ENCODE measurements at places on chromosomes 16 and 17. TPM values are rescaled to one million over a fixed set of nuclear protein-coding genes. Genes with fewer than 3 reads are reported as not detected.

- H3K27ac ChIP-seq: no peak overlapping the region
- DNase-seq: peak; percentile 91
- no peaks in the 10 kb centered on the region for H3K27me3 ChIP-seq
- no peaks in the 10 kb centered on the region for H3K36me3 ChIP-seq
These were observed 206.2 kb downstream of the PRKCB start for GRCh38 chr16:24041834-24042631.

- no peak overlapping the region for H3K27ac ChIP-seq
- no peak overlapping the region for H3K4me3 ChIP-seq
- no peaks in the 10 kb centered on the region for H3K27me3 ChIP-seq
These were observed 99.7 kb downstream of the CMIP start for GRCh38 chr16:81544261-81544660.

GRCh38 chr16:63983401-63983800, 1138.5 kb downstream of the CDH11 start:
- H3K27ac ChIP-seq: no peak overlapping the region
- H3K4me3 ChIP-seq: no peak overlapping the region

GRCh38 chr16:28984619-28985135, at the start of gene LAT:
TSS of gene LAT (plus strand) at chr16:28985052. CDS start at chr16:28985418, 366 bp downstream.
- H3K27ac ChIP-seq: no peak within 1 kb of the TSS
- H3K27me3 ChIP-seq: no peaks in the 10 kb centered on the region
- H3K36me3 ChIP-seq: peaks cover 11% of the 10 kb centered on the region
- peak; percentile 56 for DNase-seq
- peak within 1 kb of the TSS; percentile 63 for H3K4me3 ChIP-seq

DNA sequence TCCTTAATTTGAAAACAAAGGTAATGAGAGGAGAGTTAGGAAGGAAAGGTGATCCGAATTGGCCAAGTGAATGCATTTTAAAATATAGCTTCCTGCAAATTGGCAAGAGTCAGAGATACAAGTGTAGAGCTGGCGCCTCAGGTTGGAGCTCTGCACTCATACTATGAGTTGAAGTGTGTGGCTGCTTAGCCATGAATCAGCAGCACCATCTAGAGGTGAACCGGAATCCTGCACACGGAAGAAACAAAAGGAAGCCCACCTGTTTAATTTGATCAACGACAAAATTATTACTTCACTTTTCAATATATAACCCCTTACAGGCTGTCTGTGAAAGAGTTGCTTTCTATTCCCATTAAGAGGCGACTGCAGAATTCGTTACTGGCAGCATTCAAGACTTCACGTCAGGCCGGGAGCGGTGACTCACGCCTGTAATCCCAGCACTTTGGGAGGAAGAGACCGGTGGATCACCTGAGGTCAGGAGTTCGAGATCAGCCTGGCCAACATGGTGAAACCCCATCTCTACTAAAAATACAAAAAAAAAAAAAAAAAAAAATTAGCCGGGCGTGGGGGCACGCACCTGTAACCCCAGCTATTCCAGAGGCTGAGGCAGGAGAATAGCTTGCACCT, 1253.7 kb upstream of the CDH8 start:
- H3K4me1 ChIP-seq: no peaks in the 10 kb centered on the region
- no peaks in the 10 kb centered on the region for H3K36me3 ChIP-seq

DNA sequence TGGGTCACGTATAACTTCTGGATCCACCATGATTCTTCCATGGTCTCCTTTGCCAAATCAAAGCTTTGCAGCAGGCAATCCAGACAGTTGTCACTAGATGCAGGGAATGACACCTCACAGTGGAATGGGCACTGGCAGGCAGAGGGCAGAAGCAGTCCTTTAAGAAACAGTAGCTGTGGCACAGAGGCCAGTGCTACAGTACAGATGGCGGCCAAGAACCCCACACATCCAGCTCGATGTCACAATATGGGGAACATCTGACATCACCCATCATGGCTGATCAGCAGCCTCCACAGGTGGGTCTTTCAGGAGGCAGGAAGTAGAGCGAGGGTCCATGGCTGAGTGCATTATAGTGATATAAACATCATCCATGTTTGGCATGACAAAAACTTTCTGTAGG, 18.8 kb upstream of the ERN1 start:
- no peak overlapping the region for H3K27ac ChIP-seq
- no peaks in the 10 kb centered on the region for H3K27me3 ChIP-seq
- H3K4me1 ChIP-seq: peaks cover 16% of the 10 kb centered on the region
- no peak overlapping the region for H3K4me3 ChIP-seq

ENPP7 gene
- total RNA-seq: not detected

- no peaks in the 10 kb centered on the region for H3K4me1 ChIP-seq
- no peak overlapping the region for H3K27ac ChIP-seq
- no peaks in the 10 kb centered on the region for H3K27me3 ChIP-seq
- H3K36me3 ChIP-seq: no peaks in the 10 kb centered on the region
These were observed 138.1 kb downstream of the ASIC2 start for GRCh38 chr17:33154869-33155455.

GRCh38 chr17:30031214-30031869, 85.3 kb upstream of the NSRP1 start:
- H3K36me3 ChIP-seq: no peaks in the 10 kb centered on the region
- no peaks in the 10 kb centered on the region for H3K27me3 ChIP-seq
- H3K4me1 ChIP-seq: no peaks in the 10 kb centered on the region
- H3K4me3 ChIP-seq: no peak overlapping the region
- peak; percentile 43 for DNase-seq

DNA sequence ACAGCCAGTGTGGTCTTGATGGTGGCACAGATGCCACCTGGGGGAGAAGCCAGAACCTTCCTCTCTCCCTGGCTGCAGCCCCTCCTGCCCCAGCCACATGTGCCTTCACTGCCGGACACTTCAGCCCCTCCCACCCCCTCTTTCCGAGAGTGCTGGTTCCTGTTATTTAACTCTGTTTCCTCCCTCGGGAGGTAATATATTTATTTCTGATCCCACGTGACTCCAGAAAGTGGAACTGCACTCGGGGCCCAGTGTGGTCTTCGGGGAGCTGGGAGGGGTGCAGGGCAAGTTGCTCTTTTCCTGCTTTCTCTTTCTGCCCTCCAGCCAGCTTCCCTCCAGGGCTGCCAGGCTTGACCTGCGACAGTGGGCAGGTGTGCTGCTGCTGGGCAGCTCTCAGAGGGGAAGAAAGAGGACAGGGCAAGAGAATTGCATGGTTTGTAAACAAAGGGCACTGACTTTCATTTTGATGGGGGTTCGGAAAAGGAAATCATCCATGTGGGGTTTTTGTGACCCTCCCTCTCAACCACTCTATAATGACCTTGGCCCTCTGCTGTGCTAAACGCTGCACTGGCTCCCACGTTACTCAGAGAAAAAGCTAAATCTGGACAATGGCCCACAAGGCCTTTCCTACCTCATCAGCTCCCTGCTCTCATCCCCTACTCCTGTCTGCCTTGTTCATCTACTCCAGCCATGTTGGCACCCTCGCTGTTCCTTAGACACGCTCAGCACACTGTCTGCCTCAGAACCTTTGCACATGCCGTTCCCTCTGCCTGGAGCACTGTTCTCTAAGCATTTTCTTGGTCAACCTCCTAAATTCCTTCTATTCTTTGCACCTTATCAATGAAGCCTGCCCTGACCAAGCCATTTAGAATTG, 8.2 kb upstream of the CIITA start:
- no peaks in the 10 kb centered on the region for H3K36me3 ChIP-seq
- no peaks in the 10 kb centered on the region for H3K27me3 ChIP-seq
- peak overlapping the region; percentile 78 for H3K27ac ChIP-seq
- peak overlapping the region; percentile 57 for H3K4me3 ChIP-seq
- H3K4me1 ChIP-seq: peaks cover 75% of the 10 kb centered on the region

- H3K4me1 ChIP-seq: no peaks in the 10 kb centered on the region
- no peaks in the 10 kb centered on the region for H3K36me3 ChIP-seq
- no peak for DNase-seq
- no peaks in the 10 kb centered on the region for H3K27me3 ChIP-seq
- H3K4me3 ChIP-seq: no peak overlapping the region
These were observed 6.2 kb downstream of the CRISPLD2 start for GRCh38 chr16:84825896-84826557.

DNA sequence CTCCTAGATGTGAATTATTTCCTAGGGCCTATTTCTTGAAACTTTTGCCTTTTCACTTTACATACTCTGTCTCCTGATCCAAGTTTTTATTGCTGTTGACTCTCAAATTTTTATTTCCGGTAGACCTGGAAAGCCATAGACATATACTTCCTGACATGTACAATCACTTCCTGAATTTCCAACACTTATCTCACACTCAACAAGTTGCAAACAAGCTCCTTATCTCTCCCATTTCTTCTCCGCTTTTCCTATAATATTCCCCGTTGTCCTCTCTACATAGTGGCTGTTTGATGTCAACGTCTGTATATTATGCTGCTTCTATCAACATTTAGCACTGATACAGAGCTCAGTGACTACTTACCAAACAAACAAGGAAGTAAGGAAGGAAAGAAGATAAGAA, 59.3 kb downstream of the IKZF3 start:
- H3K36me3 ChIP-seq: peaks cover 20% of the 10 kb centered on the region
- peaks cover 87% of the 10 kb centered on the region for H3K4me1 ChIP-seq
- H3K27ac ChIP-seq: peak overlapping the region; percentile 72
- DNase-seq: no peak

TEX14 gene
- total RNA-seq: not detected

GRCh38 chr17:59767176-59767575, 59.7 kb downstream of the VMP1 start:
- peaks cover 10% of the 10 kb centered on the region for H3K36me3 ChIP-seq
- DNase-seq: no peak
- peaks cover 16% of the 10 kb centered on the region for H3K4me1 ChIP-seq
